ENCODE measurements at places on chromosomes 7 and 10.
A peak's percentile ranks its signal among the peaks of the same experiment; 100 is the strongest.

DNA sequence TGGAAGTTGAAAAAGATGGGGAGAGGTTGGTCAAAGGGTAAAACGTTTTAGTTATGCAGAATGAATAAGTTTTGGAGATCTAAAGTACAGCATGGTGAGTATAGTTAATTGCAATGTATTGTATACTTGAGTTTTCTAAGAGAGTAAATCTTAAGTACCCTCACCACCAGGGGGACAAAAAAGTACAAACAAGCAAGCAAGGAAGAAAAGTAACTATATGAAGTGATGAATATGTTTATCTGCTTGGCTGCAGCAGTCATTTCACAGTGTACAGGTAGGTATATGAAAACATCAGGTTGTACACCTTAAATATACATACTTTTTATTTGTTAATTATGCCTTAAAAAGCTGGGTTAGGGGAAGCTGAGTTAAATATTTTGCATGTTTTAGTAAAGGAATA lies 157.3 kb downstream of the PCLO start:
- DNase-seq = no peak

GRCh38 chr10:104260775-104261115 lies 6.1 kb downstream of the GSTO1 start:
- no peak for DNase-seq

- no peak for DNase-seq
Observed at GRCh38 chr10:100468978-100469377, 6.2 kb downstream of the WNT8B start.

DNA sequence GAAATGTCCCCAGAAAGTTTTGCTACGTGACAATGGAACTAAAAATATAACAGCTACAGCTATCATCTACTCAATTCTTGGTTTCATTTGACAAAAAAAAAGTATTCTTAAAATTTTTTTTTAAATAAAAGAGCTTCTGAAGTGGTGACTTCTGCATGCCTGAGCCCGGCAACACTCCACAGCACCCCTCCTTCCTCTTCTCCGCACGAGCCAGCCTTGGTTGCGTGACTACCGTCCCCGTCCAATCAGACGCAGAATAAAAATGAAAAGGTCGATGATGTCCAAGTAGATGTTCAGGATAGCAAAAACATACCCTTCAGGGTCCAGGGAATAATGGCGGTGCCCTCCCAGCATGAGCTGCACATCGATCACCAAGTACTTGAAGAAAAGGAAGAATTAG lies 34.5 kb upstream of the GATAD1 start:
- DNase-seq = no peak

DNA sequence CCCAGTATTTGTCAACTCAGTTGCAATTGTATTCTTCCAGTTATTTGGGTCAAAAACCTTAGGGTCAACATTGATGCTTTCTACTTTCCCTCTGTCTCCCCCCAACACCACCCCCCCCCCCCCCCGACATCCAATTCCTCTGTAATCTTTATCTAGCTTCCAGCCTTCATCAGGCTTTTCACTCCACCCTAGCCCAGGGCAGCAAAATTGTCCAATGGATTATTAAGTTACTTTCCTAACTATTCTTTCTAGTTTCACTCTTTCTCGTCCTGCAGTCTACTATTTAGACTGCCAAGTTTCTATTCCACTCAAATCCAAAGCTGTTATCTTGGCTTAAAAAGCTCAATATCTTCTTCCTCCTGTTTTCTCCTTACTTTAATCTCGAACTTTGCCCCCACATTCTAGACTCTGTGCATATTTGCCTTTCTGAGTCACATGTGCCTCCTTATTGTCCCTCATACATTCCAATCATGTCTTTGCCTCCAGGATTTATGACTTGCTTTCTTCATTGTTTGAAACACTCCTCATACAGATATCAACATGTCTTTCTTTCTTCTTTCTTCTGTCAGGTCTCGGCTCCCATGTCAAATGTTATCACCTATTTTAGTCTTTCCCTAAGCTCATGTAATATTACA lies 196.6 kb upstream of the TMEM196 start:
- peak; percentile 42 for DNase-seq

GRCh38 chr7:44636041-44636584 lies 29.7 kb downstream of the OGDH start:
- no peak for DNase-seq

DNA sequence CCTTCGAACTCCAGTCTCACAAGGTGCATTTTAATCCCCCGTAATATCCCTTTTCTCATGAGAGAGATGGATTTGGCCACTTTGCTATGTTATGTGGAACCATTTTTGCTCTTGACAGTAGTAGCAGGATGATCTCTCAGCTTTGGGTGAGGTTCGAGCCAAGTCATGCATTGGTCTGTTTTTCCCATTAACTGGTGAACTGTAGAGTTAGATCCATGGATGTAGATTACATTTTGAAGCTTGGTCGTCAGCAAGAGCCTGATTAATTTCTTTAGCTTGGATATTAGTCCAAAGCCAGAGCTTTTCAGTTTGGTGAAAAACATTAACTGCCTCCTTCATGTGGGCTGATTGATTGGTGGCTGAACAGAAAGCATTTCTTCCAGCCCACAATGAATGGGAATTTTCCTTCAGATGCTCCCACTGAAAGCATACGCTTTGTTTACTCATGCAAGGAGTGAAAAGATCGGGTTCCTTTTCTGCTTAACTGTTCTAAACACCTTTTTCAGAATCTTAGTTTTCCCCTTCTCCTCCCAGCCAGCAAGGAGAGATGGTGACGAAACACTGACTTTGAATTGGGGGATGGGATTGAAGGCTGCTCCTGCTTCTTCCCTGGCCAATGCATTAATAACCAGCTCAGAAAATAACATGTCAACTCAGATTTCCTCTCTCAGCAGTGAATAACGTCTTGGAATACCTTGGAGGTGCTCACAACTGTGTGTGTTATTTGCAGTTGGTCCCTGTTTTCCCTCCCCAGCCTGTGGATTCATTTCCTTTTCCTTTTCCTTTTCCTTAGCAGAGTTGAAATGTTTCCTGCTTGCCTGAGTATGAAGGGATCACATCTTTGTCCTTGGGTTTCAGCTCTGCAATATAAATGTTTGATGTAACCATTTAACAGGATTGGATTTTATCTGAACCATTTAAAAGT lies 351.8 kb upstream of the FZD8 start:
- DNase-seq = no peak

- no peak for DNase-seq
Observed at GRCh38 chr10:49610458-49611165, 502 bp downstream of the SLC18A3 start.

- DNase-seq = no peak
Observed at GRCh38 chr7:22213081-22213480, 143.9 kb downstream of the RAPGEF5 start.

GRCh38 chr7:105653441-105654005 lies 72.2 kb upstream of the EFCAB10 start:
- no peak for DNase-seq

- DNase-seq = peak; percentile 21
Observed at GRCh38 chr10:118407026-118407425, 64.9 kb upstream of the FAM204A start.

DNA sequence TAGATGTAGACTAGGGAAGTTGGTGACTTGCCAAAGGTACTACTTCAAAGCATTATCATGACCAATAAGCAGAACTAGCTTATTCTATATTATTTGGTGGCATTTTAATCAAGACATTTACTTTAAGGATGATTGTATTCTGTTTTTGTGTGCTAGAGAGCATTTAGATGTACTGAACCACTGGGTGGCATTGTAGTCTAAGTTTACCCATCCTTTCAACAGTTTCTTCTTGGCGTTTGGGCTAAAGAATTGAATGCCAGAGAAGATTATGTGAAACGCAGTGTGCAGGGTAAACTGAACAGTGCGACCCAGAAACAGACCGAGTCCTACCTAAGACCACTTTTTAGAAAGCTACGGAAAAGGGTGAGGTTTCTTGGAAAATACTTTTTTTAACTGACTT lies 26.8 kb downstream of the PRPF18 start:
- no peak for DNase-seq

- DNase-seq = no peak
Observed at GRCh38 chr7:17502213-17503060, 204.0 kb downstream of the AHR start.

- no peak for DNase-seq
Observed at GRCh38 chr10:130167707-130168106, 31.5 kb downstream of the GLRX3 start.

DNA sequence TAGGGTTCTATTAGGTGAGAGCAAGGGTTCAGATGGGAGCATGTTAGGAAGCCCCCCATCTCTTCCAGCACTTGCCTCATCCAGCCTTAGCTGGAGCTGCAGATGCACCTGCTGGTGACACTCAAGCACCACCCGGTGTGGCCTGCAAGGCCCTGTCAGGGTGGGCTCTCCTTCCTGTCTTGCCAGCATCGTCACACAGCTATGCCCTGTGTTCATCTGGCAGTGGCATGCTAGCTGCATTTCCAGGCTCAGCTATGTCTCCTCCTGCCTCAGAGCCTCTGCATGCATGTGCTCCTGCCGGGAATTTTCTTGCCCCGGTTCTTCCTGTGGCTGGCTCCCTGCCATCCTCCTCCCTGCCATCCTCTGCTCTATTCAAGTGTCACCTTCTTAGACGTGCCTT lies 129.7 kb upstream of the KLF6 start:
- no peak for DNase-seq

GRCh38 chr7:120920591-120921274 lies 29.8 kb upstream of the ING3 start:
- no peak for DNase-seq

DNA sequence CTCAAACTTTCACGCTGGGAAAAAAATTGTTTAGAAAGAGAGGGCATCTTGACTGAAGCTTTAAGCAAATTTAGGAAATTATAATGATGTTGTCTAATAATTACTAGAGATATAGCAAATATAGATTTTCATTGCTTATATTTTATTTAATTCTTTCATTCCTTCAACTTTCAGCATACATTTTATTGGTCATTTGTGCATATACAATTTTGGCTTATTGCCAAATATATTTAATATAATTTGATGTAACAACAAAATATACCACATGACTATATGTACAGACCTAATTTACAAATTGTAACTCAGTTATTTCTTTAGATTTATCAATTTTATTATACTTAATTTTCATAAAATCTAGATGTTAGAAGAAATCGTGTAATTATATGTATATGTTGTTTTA lies 390.1 kb downstream of the ATRNL1 start:
- no peak for DNase-seq

DNA sequence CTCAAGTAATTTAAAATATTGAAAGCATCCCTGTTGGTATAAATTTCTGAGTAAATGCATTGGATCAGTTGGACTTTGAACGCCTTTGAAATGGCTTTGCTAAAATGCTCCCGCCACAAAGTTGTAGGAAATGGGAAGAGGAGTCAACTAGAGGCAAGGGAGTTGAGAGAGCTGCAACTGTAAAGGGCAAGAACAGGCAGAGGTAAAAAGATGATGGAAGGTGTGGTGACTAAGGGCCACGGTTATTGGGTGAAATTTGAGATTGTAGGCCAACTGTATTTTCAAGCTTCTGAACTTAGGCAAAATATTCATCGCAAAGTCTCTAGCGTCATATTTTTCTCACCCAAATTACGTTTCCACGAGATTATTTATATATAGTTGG lies 595 bp upstream of the SUMF2 start:
- DNase-seq = no peak

- DNase-seq = peak; percentile 37
Observed at GRCh38 chr7:122199171-122199570, 55.1 kb upstream of the AASS start.

- no peak for DNase-seq
Observed at GRCh38 chr7:128781126-128781525, 5.5 kb upstream of the OPN1SW start.

DNA sequence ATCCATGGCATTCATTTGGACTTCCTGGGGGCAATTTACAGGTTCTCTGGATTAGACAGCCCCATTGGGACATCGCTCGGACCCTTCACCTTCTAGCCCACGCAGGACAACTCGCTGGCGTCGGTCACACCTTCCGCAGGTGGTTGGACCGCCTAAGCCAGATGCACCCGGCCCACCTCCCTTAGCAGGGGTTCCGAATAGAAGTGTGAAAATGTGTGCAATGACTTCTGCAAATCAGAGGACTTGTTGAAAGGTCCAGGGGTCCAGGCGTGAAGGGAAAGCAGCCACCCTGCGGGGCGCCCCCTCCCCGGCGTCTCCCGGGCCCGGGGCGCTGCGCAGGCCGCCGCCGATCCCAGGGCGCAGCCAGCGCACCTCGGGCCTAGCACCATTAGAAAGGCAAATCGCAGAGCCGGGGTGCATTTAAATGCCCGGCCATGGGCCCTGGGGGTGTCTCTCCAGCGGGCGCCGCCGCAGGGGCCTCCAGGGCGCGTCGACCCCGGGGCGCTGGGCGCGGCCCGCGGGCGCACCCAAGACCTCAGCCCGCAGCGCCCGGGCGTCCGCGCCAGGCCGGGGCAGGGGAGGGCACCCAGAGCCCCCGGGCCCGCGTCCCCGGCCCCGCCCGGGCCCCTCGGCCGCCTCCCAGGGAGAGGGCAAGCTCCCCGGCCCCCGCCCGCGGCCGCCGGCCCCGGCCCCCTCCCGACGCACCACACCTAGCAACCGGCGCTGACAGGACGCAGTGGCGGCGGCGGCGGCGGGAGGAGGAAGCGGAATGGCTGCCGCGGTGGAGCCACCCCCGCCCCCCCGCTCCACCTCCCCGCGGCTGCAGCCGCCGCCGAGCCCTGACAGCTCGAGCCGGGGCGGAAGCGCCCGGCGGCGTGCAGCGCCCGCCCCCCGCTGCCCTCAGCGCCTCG lies 1.2 kb downstream of the JAZF1 start:
- no peak for DNase-seq

- no peak for DNase-seq
Observed at GRCh38 chr10:69629519-69629896, 539 bp upstream of the FAM241B start.

GRCh38 chr7:898855-899681 lies 22.7 kb downstream of the GET4 start:
- no peak for DNase-seq

GRCh38 chr10:77773631-77774426 lies 136.2 kb upstream of the KCNMA1 start:
- DNase-seq = no peak

GRCh38 chr7:29748286-29749099 lies 57.8 kb upstream of the WIPF3 start:
- peak; percentile 42 for DNase-seq

GRCh38 chr7:110943701-110944345 lies 147.1 kb upstream of the LRRN3 start:
- DNase-seq = no peak

DNA sequence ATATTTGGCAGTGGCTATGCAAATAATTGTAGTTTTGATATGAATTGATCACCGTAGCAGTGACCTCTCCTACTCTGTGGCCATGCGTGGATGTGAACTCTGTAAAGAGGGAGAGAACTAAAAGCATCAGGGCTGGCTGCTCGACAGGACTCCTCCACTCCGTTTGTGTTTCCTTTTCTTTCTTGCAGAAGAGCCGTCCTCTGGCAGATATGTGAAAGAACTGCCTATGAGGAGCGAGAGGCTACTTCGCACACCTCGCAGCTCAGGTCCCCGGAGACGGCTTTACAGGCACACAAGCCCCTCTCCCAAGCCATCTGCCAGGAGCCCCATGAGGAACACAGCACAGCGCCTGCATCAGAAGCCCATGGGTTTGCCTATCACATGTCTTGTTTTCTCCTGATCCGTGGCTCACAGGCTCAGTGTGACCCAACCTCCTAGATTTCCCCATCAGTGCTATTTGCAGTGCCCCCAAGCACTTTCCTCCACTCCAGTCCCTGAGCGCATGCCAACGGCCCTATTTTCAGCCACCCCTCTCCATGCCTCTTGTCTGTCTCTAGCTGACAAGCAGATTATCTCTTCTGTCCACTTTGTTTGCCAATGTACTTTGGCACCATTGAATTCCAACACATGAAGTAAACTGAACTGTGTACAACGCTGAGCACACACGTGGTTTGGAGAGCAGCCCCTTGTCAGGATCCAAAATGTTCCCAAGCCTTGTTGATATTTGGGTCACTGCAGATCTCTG lies 164.3 kb upstream of the AKR1E2 start:
- no peak for DNase-seq

GRCh38 chr10:119403921-119404320 lies 138.6 kb downstream of the RGS10 start:
- no peak for DNase-seq

Measured in foreskin keratinocyte (primary cell).